Adrenal gland (tissue), 19 donors: ENCODE measurements at places on chromosomes 3 and 15.

- no peak for DNase-seq
These were observed 326.8 kb upstream of the SOX2 start for GRCh38 chr3:181384970-181385369.

GRCh38 chr3:143737065-143737464, 111.2 kb downstream of the SLC9A9 start:
- no peak for DNase-seq

- no peak for DNase-seq
These were observed 16.7 kb upstream of the SECISBP2L start for GRCh38 chr15:49062900-49063299.

DNA sequence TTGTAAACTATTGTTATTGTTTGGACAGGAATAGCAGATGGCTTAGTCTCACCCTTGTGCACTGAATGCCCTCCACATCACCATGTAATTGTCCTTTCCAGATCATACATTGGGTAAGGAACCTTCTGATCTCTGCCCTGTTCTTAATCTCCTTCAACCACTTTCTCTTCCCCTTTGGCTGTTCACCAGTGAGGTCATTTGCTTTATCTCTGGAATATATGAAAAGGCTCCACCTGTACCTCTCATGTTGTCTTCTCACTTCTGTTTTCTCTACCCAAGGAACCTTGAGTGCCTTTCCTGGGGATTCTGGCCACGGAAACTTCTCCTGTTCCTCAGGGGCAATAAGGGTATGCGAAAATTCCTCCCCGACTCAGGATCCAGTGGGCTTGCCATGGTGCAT, 28.5 kb downstream of the MCTP2 start:
- DNase-seq: no peak

DNA sequence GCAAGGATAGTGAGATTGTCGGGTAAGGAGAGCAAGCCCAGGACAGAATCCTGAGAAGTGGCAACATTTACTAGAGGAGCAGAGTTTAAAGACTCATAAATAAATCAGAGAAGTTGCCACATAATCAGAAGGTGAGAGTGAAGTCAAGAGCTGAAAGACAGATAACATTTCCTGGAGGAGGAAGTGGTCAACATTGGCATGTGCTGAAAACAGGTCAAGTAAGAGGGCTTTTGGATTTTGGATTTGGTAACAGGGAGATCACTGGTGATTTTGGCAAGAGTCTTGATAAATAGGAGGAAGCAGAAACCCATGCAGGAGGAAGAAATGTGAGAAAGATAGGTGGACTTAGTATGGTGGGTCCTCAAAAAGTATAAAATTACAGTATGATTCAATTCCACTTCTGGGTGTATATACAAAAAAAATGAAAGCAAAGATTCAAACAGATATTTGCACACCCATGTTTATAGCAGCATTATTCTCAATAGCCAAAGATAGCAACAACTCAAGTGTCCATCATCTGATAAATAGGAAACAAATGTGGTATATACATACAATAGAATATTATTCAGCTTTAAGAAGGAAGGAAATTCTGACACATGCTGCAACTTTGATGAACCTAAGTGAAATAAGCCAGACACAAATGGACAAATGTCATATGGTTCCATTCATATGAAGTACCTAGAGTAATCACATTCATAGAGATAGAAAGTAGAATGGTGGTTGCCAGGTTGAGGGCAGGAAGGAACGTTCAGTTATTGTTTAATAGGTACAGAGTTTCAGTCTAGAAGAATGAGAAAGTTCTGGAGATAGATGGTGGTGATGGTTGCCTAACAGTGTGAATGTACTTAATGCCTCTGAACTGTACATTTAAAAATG, 27.3 kb upstream of the MBNL1 start:
- no peak for DNase-seq
